Esophagus squamous epithelium (tissue), 5 donors: ENCODE measurements at places on chromosomes 6 and 20.

GRCh38 chr20:52490711-52491430 is 299.3 kb upstream of the ZFP64 start:
- no peak for DNase-seq

DNA sequence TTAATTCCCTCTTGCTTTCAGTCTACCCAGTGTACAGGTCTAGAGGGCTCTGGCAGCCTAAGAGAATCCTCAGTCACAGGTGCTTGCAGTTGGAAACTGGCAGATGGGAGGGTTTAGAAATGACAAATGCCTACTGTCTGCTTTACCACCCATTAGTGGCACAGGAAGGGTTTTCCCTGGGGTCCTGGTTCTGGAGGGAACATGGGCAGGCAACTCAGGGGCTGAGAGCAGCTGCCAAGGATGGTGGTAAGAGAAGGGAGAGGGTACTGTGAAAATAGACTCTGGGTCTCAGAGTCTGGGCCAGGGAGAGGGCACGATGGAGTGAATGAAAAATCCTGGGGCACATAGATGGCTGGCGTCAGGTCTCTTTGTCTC is 103.5 kb downstream of the TCP11 start:
- DNase-seq: no peak

GRCh38 chr20:57205606-57206219 is 60.7 kb downstream of the BMP7 start:
- DNase-seq: no peak

- DNase-seq: no peak
Observed at GRCh38 chr6:135274561-135275293, 93.6 kb downstream of the MYB start.

DNA sequence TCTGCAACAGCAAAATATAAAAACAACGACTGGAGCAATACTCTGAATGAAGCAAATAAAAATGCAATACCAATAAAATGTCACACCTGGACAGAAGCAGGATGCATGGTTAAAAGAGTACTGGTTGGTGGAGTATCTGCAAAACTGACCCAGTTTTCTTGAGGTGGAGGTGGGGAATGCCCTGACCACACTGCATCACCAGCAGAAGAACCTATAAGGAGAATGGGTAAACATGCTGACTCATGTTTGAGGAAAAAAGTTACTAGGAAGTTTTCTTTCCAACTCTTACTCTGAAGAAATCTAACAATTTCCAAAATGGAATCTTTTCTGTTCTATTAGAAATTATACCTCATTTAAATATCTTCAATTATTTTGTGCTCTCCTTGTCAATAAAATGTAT is 43.6 kb downstream of the REPS1 start:
- no peak for DNase-seq

- DNase-seq: no peak
Observed at GRCh38 chr20:34575271-34575670, 16.8 kb downstream of the MAP1LC3A start.

DNA sequence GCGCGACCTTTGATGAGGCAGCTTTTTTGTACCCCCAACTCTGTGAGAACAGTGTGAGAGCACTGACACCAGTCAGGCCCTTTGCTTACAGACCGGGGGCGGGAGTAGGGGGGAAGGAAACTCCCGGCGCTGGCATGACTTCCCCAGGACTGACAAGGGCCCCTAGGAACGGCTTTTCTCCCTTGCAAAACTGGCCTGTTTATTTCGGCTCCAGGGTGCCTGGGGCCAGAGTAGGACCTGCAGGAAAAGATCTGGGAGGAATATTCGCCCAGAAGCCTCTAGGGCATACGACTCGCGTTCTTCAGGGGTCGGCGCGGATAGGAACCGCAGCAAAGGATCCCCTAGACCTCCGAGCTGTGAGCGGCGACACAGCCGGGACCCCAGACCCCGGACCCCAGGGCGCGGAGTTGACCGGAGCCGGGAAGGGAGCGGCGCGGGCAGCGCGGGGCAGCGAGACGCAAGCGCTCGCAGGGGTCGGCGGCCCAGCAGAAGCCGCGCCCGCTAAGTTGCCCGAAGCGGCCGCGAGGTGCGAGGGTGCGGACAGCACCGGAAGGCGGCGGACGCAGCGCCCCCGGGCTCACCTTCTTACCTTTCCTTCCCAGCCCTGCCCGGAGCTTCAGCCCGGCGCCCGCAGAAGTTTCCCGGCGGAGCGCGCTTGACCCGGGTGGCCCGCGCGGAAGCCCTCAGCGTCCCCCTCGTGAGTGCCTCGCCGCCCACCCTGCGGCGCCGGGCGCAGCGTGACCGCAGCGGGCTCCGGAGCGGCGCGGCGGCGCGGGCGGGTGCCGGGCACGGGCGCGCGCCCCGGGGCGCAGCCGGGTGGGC is at the start of gene POPDC3:
POPDC3 (minus strand) TSS at position 771 of the 822 bp plus-strand sequence. CDS start 18,105 bp downstream, outside the sequence.
- DNase-seq: no peak

DNA sequence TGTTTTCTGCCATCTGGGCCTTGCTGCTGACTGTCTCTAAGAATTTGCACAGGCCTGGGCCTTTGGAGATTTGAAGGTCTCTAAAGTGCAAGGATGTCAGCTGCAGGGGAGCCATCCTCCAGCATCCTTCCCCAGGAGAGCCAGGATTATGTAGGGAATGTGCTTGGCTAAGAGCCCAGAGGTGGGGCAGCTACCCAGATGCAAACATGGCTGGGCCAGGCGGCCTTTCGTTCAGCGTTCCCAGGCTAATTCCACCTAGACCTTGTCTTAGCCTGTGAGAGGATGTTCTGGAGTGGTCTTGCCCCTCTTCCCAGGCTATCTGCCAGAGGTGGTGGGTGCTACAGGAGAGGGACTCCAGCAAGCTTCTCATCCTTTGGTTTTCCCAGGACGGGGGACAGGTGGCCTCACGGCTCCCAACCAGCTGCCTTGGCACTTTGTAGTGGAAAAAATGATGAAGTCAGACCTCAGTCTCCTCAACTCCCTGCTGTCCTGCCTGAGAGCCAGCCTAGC is 7.7 kb upstream of the PTGIS start:
- DNase-seq: no peak

GRCh38 chr6:30067460-30068139 is 602 bp downstream of the PPP1R11 start:
- DNase-seq: no peak

DNA sequence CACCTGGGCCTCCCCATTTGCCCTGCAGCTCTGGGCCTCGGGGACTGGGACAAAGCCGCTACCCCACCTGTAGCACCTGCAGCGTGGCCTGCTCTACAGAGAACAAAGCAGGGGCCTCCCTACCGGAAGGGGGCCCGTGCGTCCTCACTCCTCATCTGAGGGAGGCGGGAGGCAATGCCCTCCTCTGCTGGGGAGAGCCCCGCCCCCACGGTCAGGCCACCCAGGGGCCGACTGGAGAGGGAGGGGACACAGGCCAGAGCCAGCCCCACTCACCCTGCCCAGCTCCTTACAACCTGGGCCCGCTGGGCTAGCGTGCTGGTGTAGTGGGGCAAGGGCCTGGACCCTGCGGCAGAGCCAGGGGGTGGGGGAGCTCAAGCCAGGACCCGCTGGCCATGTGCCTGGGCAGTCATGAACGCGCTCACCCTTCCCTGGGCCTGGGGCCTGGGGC is 8.0 kb downstream of the LAMA5 start:
- DNase-seq: no peak

- no peak for DNase-seq
Observed at GRCh38 chr6:69887026-69887425, 20.7 kb downstream of the COL19A1 start.

GRCh38 chr6:156396791-156397418 is 380.3 kb upstream of the ARID1B start:
- no peak for DNase-seq

DNA sequence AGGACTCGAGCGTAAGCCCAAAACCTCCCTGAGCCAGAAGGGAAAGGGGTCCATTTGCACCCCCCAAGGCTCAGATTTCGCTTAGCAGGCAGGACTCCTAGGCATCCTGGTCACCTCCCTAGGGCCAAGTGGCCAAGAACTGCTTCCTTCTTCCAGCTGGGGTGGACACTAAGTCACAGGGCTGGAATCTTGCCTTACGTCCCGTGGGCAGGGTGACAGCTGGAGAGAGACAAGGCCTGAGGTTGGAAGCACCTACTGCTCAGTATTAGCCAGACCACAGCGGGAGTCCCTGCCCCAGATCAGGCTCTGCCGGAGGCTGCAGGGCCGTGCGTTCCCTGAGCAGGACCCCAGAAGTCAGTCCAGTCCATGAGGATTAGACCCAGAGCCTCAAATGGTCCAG is 19.7 kb downstream of the LAMA5 start:
- no peak for DNase-seq

DNA sequence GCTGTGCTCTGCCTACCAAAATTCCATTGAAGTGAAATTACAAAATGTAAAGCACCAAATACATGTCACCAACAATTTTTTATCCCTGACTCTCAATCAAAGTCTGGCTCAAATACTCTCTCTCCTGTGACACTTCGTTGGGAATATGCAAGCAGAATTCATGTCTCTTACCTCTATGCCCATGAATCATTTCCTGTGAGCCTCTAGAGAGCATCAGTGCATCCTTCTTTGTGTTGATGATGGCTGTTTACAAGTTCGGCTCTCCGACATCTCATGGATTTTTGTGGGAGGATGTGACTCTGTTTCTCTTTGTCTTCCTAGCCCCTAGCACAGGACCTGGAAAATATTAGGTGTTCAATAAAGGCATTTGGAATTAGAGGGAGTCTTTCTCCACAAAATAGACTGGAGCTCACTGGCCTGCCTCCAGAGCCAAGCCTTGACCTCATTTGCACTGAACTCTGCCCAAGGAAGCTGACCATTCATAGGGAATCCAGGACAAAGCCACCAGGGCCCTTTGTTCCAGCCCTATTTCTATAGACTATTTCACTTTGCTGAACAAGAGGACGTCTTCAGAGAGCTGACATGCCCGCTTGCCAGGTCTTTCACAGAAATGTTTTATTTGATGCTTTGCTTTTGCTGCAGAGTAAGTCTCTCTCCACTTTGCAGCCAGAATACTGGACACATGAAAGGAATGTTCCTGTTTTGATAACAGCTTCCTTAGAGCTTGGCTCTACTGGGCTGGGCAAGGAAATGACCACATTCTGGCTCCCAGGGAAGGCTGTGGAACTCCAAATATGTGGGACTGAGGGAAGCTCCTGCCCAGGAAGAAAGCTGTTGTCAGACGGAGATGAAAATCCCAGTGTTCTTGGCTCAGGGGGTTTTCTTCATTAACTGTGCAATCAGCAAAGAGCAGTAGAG is 194.5 kb upstream of the CDYL start:
- DNase-seq: no peak

- no peak for DNase-seq
Observed at GRCh38 chr6:3176562-3177355, 19.4 kb upstream of the TUBB2A start.

GRCh38 chr6:19851241-19852089 is 14.3 kb downstream of the ID4 start:
- DNase-seq: no peak

GRCh38 chr20:52294106-52294628 is 102.6 kb upstream of the ZFP64 start:
- DNase-seq: no peak
